NCI-H1105 treated with DMSO at 0.1 percent for 48 hours (cell line): ENCODE measurements at places on chromosomes 5 and 9.

GRCh38 chr9:37514999-37515398, 29.3 kb downstream of the POLR1E start:
- DNase-seq: no peak

DNA sequence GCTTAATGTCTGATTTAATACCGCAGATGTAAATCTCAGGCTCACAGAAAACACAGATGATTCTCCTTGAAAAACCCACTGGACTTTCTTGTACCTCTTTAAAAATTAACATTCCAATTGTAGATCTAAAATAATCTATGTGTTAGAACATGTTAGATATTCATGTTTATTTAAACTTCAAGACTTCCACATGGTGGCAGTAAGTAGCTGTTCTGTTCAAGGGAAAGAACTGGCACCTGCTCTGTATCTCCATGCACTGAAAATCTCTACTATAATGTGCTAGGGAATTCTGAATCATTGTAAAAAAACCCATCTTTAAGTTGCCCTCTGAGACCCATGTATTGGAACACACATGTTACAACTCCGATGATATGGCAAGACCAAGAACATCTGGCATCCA, 366.9 kb downstream of the DMRTA1 start:
- DNase-seq: peak; percentile 40

GRCh38 chr9:85599540-85600105, 142.1 kb downstream of the AGTPBP1 start:
- DNase-seq: no peak

DNA sequence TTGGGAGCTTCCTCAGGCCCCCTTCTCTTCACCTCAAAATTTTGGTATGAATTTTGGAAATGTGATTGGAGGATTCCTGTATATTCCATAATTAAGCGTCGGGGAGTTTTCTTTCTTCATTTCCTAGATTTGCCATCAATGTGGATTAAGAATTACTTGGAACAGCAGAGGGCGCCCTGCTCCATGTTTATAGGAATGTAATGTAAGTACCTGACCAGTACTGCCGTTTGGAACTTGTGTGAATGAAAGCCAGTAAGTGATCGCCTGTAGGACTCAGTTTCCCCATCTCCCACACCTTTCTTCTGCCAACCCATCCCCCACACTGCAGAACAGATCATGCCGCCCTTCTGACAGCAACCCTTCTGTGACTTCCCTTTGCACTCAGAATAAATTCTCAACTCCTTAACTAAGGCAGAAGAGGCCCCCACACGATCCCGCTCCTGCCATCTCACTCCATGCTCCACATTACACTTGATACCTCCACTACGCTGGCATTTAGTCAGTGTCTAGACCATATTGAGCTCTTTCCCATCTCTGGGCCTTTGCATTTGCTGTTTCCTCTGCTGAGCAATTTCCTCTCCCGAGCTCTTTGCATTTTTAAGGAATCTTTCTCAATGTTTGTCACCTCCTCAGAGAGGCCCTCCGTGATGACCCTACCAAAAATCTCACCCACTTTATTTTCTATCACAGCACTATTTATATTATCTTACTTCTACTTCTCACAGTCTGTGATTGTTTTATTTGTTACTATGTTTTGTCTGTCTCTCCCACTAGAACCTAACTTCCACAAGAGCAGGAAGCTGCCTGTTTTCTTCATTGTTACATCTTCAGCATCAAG, 79.5 kb upstream of the HTR4 start:
- peak; percentile 52 for DNase-seq

DNA sequence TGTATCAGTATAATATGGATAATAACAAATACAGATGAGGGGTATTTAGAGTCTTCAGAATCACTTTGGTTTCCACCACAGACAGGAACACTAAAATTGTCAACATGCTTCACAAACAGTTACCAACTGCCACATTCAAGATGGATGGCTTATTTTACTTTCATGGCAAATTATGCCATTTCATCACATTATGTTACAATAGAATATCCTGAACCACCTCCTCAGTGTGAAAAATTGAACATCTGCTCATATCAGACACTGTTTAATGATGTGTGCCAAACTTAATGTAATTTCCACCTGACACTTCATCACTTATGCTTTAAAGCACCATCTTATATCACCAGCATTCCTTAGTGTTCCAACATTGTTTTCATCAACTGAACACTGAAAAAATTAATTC, 357.4 kb downstream of the KCNN2 start:
- no peak for DNase-seq

DNA sequence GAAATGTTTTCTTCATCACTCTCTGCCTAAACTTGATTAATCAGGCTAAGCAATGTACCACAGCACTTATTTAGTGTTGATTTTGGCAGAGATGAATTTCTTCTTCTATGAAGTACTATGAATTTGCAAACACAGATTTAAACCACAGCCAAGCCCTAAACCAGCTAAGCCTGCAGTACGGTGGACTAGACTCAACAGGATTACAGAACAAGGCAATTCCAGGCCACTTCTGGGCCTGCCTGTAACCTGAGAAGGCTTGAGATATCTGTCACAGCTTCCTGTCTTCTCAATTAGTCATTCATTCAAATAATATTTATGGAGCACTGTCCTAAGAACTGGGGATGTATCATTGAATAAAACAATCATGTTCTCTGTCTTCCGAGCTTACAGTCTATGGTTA, 32.4 kb upstream of the CAST start:
- peak; percentile 54 for DNase-seq

DNA sequence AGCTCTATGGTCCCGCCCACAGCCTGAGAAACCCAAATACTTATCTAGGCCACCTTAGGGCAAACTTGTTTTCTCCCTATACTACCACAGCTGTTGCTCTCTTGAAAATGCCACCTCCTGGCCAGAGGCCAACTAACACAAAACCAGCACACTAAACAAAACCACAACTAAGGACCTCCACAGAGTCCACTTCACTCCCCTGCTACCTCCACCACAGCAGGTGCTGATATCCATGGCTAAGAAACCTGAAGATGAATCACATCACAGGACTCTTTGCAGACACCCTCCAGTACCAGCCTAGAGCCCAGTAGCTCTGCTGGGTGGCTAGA, 108.4 kb downstream of the ALDH1A1 start:
- no peak for DNase-seq

DNA sequence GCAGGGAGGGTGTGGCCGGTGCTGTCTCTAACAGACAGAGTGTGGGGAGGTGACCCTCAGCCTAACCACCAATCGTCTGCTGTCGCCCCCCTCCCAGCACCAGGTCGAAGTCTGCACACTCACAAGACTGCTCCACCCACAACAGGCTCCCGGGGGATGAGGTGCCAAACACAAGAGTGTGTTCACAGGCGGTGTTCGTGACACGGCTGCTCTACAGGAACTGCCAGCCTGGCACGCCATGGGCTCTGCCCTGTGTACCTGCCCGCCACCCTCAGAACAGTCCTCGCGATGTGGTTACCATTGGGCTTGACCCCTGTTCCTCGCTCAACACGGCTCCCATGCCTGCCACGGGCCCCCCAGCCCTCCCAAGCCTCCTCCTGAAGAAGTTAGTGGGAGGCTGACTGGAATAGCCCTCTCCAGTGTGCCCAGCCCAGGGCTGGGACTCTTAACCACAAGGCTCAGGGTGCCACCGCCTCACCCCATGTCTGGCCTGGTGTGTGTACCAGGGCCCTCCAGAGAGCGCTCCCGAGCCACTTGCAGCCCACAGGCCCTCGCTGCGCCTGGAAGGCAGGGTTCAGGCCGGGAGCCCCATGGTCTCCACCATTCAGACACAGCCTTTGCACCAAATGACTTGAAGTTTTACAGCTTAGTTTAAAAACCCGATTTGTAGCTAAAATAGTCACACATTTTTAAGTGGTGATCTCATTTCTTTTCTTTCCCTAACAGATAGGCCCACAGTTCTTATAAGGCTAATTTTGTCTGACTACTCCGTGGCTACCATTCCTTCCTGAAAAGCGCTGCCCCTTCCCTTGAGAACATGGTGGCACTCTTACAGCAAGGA, 102.5 kb downstream of the CAMSAP1 start:
- no peak for DNase-seq

- no peak for DNase-seq
These were observed 81.9 kb downstream of the APBA1 start for GRCh38 chr9:69590266-69590665.

GRCh38 chr5:112862085-112862484, 998 bp downstream of the SRP19 start:
- no peak for DNase-seq

DNA sequence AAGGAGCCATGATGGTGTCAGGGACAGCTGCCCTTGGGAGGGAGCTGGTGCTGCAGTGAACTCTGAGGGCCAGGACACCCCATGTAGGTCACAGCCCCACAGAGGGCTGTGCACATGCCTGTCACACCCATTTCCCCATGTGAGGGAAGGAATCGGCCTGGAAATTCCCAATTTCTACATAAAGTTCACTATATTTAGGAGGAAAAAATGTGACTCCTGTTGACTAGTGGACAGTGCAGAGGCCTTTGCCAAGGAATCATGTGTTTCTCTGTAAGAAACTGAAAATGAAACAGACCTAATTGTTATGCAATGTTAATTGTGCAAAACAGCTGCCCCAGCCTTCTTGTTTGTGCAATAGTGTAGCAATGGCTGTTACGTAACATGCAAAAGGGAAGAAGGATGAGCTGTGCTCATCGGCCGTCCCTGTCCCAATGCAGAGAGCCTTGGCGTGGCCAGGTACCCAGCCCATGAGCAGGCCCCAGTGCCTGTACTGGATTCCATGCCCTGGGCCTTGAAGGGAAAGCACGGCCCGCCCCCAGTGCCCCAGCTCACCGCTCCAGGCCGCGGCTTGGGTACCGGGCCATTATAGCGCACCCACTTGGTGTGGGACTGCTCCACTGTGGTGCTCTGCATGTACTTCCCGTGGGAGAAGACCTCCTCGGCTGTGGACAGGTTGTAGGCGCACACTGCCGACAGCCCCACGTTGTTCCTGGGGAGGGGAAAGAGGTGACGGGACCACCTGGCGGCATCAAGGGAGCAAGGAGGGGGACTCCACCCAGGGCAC, 70.0 kb downstream of the SECISBP2 start:
- no peak for DNase-seq

DNA sequence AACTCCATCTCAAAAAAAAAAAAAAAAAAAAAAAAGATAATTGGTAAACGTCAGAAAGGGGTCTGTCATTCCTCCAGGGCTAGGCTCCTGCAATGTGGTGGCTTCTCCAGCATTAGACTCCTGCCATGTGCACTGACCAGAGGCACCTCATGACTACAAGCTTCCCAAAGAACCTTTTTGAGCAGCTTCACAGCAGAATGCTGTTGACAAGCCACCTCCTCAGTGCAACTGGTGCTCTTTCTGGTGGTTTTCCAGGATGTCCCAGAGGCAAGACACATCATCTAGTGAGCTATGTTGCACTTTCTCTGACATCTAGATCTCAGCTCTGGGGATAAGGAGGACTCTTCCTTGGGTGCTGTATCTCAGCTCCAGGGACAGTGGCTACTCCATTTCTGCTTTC, 11.6 kb downstream of the RPL37 start:
- no peak for DNase-seq

DNA sequence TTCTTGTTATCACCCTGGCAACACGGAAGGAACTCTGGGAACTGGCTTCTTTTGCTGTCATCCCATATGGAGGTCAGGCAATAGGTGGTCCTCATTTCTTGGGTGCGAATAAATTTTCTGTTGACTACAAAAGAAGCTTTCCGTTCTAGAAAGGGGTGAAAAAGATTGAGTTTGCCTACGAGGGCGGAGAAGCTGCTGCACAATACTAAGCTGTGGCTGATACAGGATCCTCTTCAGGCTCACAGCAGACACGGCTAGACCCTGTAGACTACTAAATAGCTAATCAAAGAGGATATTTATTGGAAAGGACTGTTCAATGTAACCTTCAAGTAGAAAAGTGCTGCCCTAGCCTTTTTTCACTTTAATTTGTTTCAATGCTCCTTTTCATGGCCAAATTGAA, 58.1 kb downstream of the TJP2 start:
- DNase-seq: no peak

- no peak for DNase-seq
These were observed 155.1 kb downstream of the MAT2B start for GRCh38 chr5:163660486-163660885.

GRCh38 chr5:6598351-6598900, 34.4 kb downstream of the NSUN2 start:
- DNase-seq: no peak

DNA sequence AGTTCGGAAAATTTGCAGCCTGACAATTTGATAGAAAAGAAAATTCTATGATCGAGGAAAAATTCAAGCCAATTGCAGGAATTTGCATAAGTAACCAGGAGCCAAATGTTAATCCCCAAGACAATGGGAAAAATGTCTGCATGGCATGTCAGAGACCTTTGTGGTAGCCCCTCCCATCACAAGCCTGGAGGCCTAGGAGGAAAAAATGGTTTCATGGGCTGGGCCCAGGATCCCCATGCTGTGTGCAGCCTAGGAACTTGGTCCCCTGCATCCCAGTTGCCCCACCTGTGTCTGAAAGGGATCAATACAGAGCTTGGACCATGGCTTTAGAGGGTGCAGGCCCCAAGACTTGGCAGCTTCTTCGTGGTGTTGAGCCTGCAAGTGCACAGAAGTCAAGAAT, 1847.9 kb upstream of the ACO1 start:
- DNase-seq: no peak
